ENCODE measurements at places on chromosomes 6 and 20.
A peak's percentile ranks its signal among the peaks of the same experiment; 100 is the strongest.

- DNase-seq = no peak
Measured at GRCh38 chr20:53760025-53760441, 166.4 kb upstream of the ZNF217 start.

DNA sequence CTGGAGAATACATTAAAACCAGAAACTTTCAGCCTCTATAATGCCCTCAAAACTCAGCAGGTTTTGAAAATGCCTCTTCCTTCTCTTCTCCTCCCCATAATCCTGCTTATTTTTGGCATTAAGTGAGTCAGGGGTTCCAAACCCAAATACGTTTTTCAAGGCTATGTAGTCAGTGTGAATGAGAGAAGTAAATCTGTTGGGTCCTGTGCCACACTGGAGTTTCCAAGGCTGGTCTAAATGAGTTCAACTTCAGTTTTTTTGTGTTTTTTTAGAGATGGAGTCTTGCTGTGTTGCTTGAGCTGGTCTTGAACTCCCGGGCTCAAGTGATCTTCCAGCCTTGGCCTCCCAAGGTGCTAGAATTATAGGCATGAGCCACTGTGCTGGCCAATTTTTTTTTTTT is 20.9 kb downstream of the PTPRA start:
- DNase-seq = no peak

DNA sequence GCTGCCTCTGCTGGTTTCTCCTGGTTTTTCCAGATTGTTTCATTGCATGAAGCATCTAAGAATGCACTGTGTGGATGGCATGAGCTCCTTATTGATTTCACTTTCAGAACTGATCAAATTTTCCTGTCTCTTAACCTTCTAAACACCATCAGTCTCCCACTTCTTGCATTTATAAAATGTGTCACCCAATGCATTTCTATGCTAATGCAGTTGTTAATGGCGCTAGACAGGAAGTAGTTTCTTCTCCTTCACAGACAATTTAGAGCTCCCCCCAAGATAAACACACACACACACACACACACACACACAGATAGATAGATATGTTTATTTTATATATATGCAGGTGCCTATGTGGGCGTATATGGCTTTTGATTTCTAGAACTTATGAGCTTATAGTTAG is 45.6 kb upstream of the FOXA2 start:
- DNase-seq = no peak

GRCh38 chr20:5933802-5934436 is 16.4 kb downstream of the TRMT6 start:
- DNase-seq = peak; percentile 23

- DNase-seq = no peak
Measured at GRCh38 chr6:62037445-62037844, 248.6 kb downstream of the KHDRBS2 start.

GRCh38 chr6:3721810-3722621 is 29.5 kb downstream of the PXDC1 start:
- no peak for DNase-seq

GRCh38 chr20:4896119-4896702 is 105.1 kb downstream of the SLC23A2 start:
- no peak for DNase-seq

DNA sequence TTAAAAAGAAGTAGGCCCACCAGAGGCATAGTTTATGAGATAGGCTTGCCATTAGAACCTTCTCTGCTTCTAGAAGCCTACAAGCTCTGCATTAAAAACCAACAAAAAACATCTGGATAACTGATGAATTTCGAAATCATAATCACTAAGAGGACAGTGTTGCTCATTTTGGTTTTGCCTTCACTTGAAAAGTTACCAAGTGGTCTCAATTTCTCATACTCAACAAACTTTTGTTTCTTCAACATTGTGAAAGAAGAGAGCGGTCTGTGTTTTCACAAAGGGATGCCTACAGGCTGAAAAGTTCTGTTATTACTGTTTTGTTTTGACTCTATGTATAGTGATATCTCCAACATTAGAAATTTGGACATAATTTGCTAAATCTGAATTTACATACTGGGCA is 98.9 kb downstream of the PDSS2 start:
- DNase-seq = no peak

DNA sequence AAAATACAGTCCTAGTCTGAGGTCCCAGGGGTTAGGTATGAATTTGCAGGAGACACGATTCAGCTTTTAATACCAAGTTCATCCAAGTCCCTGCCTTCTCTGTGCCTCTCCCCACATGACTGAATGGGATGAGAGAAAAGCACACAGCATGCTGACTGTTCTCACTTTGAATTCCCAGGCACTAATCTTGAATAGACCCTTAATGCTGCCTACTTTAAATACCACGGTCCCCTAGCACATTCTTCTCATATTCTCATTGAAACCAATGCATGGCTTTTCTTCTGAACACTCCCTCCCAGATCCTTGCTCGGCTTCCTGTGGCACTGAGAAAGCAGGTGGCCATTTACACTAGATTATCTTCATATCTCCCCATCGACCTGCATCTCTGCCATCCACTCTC is 30.1 kb upstream of the SCAF8 start:
- DNase-seq = no peak

- no peak for DNase-seq
Measured at GRCh38 chr6:133160536-133160935, 80.6 kb upstream of the EYA4 start.

DNA sequence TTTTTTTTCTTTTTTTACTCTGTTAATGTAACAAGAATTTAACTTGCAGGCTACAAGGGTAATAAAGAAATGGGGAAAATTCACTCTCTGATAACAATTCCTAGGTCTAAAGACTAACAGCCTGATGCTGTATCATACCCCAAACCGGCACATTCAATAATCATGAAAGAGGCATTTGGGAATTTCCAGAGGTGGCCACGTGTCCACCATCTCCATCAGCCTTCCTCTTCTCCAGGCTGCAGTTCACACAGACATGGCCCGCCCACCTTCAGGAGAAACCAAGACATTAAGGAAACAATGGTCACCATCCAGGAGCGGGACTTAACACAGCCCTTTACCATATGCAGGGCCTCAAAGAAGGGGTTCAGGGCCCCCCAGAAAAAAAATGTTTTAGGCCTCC is 44.8 kb downstream of the PDE10A start:
- DNase-seq = no peak

- no peak for DNase-seq
Measured at GRCh38 chr20:33532753-33533459, 43.0 kb downstream of the CBFA2T2 start.

GRCh38 chr20:2179233-2179580 is 77.6 kb downstream of the STK35 start:
- no peak for DNase-seq

GRCh38 chr6:53335224-53335994 is 13.3 kb downstream of the ELOVL5 start:
- DNase-seq = no peak

- no peak for DNase-seq
Measured at GRCh38 chr6:36662380-36662779, 16.1 kb upstream of the CDKN1A start.

DNA sequence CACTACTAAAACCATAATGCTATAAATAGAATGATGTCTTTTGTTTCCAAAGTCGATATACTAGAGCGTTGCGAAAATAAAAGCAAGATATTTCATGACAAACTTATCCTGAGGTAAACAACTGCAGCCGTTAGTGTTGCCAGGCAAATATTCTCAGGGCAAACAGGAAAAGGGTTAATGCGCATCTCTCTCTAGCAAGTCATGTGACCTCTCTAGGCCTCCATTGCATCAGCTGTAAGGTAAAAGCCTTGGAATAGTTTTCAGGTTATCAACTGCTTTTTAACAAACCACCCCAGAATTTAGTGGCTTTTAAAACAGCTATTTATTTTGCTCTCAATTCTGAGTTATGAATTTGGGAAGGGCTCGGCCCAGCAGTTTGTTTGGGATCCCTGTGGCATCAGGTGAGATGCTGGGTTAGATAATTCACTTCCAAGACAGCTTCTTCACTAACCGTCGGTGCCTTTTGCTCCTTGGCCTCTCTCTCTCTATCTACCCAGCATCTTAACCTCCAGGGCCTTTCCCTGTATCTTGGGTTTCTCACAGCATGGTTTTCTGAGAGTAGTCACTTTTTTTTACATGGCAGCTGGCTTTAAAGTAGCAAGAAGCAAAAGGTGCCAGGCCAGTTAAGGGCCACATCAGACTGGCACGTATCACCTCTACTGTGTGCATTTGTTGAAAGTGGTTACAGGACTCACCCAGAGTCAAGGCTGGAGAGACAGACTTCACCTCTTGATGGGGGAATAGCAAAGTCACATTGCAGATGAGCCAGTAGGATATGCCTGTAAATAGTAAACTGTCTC is 39.2 kb upstream of the LTV1 start:
- DNase-seq = no peak

GRCh38 chr6:32483968-32484613 is 44.4 kb downstream of the HLA-DRA start:
- DNase-seq = no peak

DNA sequence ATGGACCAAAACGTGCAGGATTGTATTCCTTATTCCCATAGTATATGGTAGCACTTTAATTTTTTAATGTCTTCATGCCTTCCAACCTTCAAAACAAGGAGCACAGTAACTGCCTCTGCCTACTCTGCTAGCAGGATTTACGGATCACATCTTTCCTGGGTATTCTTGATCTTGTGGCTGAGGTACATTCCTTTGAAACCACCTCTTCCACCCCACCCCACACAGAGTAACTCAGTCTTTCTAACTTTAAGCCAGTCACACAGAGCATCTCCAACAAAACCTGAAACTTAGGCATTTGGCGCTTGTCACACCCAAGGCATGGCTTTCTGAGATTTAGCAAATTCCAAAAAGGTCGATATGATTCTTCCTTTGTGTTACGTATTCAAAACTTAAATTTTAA is 2.3 kb upstream of the ID4 start:
- no peak for DNase-seq

GRCh38 chr6:55388211-55388610 is 60.9 kb downstream of the GFRAL start:
- DNase-seq = no peak

DNA sequence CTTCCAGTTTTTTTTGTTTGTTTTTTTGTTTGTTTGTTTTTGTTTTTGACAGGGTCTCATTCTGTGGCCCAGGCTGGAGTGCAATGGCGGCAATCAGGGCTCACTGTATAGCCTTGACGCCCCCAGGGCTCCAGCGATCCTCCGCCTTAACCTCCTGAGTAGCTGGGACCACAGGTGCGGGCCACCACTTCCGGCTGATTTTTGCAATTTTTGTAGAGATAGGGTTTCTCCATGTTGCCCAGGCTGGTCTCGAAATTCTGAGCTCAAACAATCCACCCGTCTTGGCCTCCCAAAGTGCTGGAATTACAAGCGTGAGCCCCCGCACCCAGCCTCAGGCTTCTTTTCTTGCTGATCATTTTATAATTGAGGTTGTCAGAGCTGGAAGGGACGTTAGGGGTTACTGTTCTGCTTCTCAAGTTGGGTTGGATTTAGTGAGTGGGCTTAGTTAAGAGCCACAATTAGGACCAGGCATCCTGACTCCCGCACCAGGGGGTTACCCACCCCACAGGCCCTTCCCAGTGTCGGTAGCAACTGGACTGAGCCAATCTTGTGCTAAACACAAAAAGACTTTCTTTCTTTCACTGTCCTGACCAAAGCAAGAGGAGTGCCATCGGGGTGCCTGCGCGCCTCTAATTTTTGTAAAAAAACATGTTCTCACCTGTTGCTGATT is 13.1 kb upstream of the ZSCAN9 start:
- DNase-seq = no peak

GRCh38 chr6:63475707-63476106 is 96.6 kb upstream of the LOC128125822 start:
- DNase-seq = no peak

DNA sequence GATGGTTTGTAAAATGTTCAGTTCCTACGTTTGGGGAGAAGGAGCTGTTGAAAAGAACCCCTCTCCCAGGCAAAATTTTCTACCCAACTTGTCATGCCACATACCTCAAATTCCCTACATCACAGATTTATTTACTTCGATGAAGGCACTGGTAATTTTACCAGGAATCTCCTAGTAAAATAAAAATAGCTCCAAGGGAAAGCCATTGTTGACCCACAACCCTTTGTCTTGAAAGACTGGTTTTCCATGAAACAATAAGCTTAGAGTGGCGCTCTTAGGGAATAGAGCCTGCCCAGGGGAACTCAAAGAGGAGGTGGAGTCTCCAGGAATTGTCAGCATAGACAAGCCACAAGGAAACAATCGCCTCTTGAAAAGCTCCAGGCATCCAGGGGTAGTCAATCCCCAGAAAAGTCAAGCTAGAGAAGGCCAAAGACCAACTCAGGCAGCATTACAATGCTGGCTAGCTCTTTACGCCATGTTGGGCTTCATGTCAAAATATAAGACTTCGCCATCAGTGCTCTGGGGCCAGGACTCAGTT is 99.2 kb upstream of the RREB1 start:
- DNase-seq = no peak

- no peak for DNase-seq
Measured at GRCh38 chr6:55675941-55676340, 96.9 kb upstream of the HMGCLL1 start.

DNA sequence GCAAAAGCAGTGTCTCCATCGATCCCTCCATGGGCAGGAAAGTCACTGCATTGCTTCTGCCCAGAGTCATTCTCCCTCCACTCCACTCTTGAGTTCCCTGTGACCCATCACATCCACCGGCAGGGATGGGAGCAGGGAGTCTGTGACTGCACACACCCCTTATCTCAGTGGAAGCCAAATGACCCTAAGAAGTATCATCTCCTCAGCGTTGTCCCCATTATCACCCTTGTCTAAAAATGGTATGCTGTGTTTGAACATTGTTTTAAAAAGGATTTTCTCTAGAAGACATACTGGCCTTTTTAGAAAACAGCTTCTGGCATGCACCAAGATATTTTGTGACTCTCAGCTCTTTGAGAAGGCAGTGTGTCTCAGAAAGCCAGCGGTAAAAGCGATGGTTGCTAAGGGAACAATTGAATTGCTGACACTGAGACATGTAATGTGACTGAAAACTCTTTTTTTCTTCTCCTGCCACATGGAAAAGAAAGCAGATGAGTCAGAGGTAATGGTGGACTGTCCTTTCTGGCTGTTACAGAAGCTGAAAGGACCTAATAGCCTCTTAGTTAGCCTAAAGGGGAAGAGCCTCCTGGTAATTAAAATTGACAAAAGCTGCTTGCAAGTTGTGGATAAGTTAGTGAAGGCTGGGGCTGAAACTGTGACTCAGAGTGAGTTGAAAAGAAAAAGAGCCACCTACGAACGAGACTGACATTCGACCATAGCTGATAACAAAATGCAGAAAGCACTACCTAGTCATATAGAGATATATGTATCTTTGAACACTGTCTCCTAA is 120.5 kb downstream of the MAP3K7 start:
- DNase-seq = no peak

DNA sequence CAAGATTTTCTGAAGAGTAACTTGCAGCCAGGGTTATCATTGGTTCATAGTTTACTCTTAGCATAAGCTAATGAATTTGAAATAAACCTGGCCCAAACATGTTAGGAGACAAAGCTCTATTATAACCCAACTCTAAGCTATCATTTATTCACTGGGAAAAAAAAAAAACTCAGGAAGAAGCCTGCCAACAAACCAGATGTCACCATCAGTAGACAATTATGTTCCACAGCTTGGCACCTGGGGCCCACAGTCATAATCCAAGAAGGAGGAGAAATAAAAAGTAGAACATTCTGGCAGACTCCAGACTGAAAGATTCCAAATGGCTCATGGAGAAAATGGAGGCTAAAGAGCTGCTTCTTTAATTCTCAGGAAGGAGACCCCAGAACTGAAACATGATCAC is 100.0 kb upstream of the CNR1 start:
- no peak for DNase-seq
